Karpas-422 (cell line): ENCODE measurements at places on chromosomes 1 and 21. TPM values are rescaled to one million over a fixed set of nuclear protein-coding genes. Genes with fewer than 3 reads are reported as not detected.

DNA sequence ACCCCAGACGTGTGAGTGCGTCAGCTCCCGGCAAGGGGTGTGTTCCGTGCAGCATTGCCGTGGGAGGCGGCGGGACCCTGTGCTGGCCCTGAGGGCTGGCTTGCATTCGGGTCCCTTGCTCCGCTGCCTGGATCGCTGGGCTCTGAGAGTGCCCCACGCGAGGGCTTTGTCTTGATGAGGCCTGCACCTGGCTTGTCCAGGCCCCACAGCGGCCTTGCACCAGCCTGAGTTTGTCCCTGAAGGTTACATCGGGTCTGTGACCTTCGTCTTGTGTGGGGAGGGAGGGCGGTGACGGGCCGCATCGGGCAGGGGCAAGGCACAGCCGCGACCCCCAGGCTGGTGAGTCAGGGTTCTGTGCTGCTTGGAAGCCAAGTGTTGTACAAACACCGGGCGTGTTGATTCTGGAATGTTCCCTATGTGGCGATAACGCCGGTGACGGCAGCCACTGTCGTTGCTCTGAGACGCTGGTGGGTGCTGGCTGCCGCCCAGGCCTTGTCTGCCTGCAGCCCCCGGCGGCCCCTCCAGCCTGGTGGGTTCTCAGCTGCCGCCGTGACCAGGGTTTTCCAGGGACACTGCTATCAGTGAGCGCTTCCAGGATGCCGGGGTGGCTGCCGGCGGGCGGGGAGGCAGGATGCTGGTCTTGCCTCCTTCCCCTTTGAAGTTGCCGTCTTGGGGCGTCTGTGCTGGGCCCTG lies 42.9 kb downstream of the SLX9 start:
- DNase-seq: no peak
- no peaks in the 10 kb centered on the region for H3K4me1 ChIP-seq
- no peaks in the 10 kb centered on the region for H3K36me3 ChIP-seq
- no peak overlapping the region for H3K4me3 ChIP-seq
- no peak overlapping the region for H3K27ac ChIP-seq

DNA sequence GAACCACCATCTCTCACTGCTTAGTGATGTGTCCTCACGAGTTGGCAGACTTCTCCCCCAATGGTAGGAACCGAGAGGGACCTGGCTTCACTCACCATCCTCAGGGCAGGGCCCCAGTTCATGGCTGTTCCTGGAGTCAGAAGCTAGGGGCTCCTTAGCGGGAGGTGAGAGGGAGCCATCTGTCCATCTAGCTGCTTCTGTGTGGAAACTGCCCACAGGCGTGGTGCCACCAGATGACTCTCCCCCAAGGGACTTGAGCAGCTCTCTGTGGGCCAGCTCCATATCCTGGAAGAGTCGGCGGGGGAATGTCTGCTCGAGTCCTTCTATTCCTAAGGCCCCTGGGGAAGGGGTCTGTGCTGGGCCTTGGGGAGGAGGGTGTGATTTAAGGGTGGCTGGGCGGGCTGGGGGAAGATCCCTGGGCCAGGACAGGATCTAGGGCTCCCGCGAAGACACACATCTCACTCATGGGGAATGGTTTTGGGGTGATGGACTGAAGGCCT lies 16.3 kb downstream of the LRRC71 start:
- no peaks in the 10 kb centered on the region for H3K36me3 ChIP-seq
- H3K27ac ChIP-seq: no peak overlapping the region
- no peaks in the 10 kb centered on the region for H3K4me1 ChIP-seq
- no peak for DNase-seq
- H3K27me3 ChIP-seq: no peaks in the 10 kb centered on the region

Gene RIMKLA
- total RNA-seq: 1.1 and 2.1 TPM in 2 replicates

DNA sequence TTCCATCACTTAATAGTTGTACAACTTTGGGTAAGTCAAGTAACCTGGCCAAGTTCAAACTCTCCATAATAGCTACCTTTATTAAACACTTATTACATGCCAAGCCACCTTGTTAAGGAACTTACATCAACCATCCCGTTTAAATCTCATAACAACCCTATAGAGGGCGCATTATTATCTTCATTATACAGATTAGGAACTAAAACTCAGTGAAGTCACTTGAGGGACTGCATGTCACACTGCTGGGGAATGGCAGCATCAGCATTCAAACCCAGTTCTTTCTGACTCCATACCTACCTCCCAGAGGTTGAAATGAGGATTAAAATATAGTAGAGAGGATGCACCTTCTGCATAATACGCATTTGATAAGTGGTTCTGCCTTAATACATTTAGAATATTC lies 47.1 kb upstream of the PLA2G2C start:
- no peak overlapping the region for H3K27ac ChIP-seq
- H3K27me3 ChIP-seq: no peaks in the 10 kb centered on the region
- no peak overlapping the region for H3K4me3 ChIP-seq

- no peaks in the 10 kb centered on the region; the same call in 1 of the 2 replicates for H3K27me3 ChIP-seq
- H3K27ac ChIP-seq: no peak overlapping the region
- no peaks in the 10 kb centered on the region for H3K36me3 ChIP-seq
- H3K4me1 ChIP-seq: no peaks in the 10 kb centered on the region
- DNase-seq: no peak
- H3K4me3 ChIP-seq: no peak overlapping the region
Measured at GRCh38 chr1:46768445-46768844, 30.4 kb upstream of the CYP4B1 start.

Gene GRIK1
- 0.14 TPM in 1 of 2 replicates, not detected in the other for total RNA-seq
